Glomerular endothelial cell (primary cell): ENCODE measurements at places on chromosomes 11 and 22.

GRCh38 chr22:38258895-38259294 is 13.9 kb downstream of the TMEM184B start:
- DNase-seq: no peak

DNA sequence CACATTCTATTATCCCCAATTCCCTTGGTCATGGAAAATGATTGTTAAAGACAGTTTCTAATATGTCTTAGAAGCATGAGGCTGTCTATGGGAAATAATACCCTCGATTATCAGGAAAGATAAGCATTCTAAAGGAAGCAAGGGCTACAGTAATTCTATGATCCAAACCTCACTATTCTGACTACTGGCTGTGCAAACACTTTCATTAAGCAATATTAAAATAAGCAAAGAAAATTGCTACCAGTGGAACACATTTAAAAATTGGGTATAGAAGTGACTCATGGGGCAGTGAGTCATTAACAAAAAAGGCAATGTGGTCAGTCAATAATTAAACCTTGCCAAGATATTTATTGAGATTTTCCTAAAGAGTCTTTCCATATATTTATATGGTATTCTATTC is 1415.2 kb upstream of the TENM4 start:
- no peak for DNase-seq

- DNase-seq: no peak
Measured at GRCh38 chr22:44590291-44590690, 92.3 kb upstream of the RTL6 start.

DNA sequence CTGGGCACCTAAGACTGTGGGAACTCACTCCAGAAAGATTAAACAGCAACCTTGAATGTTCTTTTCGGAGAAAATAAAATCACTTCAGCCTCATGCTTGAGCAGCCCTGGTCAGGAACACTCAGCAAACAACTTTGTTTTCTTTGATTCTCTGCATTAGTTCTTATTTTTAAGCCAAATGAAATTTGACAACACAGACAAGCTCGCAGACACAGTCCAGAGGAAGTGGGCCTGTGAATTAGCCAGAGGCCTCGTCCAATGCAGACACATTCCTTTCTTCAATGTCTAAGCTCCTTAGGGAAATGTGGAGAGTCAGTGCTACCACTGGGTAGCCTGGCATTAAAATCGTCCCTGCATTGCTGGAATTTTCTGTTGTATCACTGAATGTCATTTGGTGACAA is 62.9 kb upstream of the CSNK2A3 start:
- no peak for DNase-seq

DNA sequence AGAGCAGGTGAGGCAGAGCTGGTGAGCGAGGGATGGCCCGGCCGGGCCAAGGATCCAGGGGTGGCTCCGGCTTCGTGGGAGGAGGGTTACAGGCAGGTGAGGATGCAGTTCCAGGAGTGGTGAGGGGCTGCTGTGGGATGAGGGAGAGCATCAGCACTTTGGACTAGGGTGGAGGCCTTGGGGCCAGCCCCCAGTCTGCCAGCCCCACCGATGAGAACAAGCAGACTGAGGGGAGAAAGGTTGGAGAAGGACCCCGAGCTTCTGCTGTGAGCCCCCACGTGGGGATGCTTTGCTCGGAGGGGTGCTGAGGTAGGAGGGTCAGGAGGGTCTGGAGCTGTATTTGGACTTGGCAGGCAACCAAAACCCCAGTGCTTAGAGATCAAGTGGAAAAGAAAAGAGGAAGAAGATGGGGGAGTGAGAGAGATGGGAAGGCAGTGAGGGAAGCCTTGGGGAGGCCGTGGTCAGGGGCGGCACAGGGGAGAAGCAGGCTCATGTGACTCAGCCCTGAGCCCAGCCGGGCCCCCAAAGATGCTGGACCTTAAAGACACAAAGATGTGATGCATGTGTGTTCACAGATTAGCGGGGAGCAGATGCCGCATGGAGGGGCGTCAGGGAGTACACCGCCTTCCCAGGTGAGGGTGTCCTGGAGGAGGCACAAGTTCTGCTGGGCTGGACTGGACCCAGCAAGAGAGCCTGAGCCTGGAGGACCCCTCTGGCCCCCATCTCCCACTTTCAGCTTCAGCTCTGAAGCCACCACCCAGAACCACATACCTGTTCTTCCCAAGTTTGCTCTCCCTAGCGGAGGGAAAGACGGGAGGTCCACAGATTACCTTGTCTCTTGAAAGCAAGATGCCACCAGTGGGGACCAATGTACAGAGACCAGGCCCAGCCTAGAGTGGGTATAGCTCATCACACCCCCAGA is 91.3 kb downstream of the CDKN1C start:
- no peak for DNase-seq

GRCh38 chr11:70862093-70862492 is 390.3 kb downstream of the SHANK2 start:
- no peak for DNase-seq

- DNase-seq: no peak
Measured at GRCh38 chr11:74679513-74679865, 51.7 kb downstream of the CHRDL2 start.

GRCh38 chr11:63375434-63375833 is 5.8 kb downstream of the SLC22A9 start:
- no peak for DNase-seq

- no peak for DNase-seq
Measured at GRCh38 chr11:65003282-65003681, 6.5 kb upstream of the BATF2 start.

- DNase-seq: no peak
Measured at GRCh38 chr22:29049655-29050263, 11.9 kb downstream of the C22orf31 start.

DNA sequence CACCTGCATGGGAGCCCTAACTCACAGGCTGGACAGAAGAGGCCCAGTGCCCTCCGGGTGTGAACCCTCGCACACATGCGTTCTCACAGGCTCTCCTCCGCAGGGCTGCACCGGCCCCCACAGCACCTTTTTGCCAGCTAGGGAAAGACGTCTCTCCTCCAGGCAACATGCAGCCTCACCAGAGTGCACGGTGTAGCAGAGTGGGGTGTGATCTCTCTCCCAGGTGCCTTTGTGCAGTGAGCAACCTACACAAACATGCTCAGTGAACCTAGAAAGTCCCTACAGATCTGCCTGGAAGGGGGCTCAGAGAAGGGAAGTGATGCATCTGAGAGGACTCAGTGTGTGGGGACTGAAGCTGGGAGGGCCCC is 3.7 kb upstream of the CARNS1 start:
- DNase-seq: no peak

- DNase-seq: no peak
Measured at GRCh38 chr11:82930734-82931133, 29.2 kb downstream of the DDIAS start.
